CD8-positive, alpha-beta memory T cell (primary cell): ENCODE measurements at places on chromosomes 7 and 10. TPM values are rescaled to one million over a fixed set of nuclear protein-coding genes. Genes with fewer than 3 reads are reported as not detected.

- DNase-seq: no peak
- H3K36me3 ChIP-seq: no peaks in the 10 kb centered on the region
- H3K4me3 ChIP-seq: no peak overlapping the region
- no peaks in the 10 kb centered on the region for H3K27me3 ChIP-seq
- H3K4me1 ChIP-seq: no peaks in the 10 kb centered on the region
These were observed 2.6 kb upstream of the MBL2 start for GRCh38 chr10:52775132-52775647.

GRCh38 chr7:130297628-130298543 lies 4.9 kb downstream of the CPA4 start:
- H3K4me3 ChIP-seq: no peak overlapping the region
- no peaks in the 10 kb centered on the region for H3K4me1 ChIP-seq
- no peak overlapping the region for H3K27ac ChIP-seq
- no peaks in the 10 kb centered on the region for H3K36me3 ChIP-seq
- peaks cover 7% of the 10 kb centered on the region for H3K27me3 ChIP-seq

- H3K27ac ChIP-seq: no peak overlapping the region
- H3K4me3 ChIP-seq: no peak overlapping the region
- no peak for DNase-seq
- H3K4me1 ChIP-seq: no peaks in the 10 kb centered on the region
- H3K27me3 ChIP-seq: no peaks in the 10 kb centered on the region
These were observed 113.5 kb downstream of the SORBS1 start for GRCh38 chr10:95447685-95448084.

Gene SSBP1
- total RNA-seq: 284 TPM

Gene ATG9B
- 3.8 TPM for total RNA-seq

DNA sequence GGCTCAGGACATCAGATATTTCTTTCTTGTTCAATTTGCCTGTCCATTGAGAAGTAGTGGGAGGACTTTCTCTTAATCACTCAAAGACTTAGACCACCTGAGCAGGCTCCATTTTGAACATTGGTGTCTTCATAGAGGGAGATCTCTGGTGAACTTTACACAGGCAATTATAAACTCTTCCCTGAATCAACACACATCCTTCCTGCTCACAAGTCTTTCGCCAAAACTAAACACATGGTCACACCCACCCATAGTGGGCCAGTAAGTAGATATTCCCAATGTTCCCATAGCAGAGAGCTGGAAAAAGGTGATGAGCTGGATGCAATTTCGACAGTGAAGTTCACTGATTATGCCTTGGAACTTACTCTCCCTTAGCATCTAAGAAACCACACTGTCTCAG lies 8.2 kb upstream of the MACC1 start:
- DNase-seq: no peak
- no peak overlapping the region for H3K27ac ChIP-seq
- H3K4me3 ChIP-seq: no peak overlapping the region
- no peaks in the 10 kb centered on the region for H3K4me1 ChIP-seq

- DNase-seq: no peak
- no peak within 1 kb of the TSS for H3K4me3 ChIP-seq
- H3K36me3 ChIP-seq: no peaks in the 10 kb centered on the region
These were observed at the start of gene FXYD4 for GRCh38 chr10:43371418-43371817. FXYD4 (plus strand) TSS chr10:43371636; CDS start chr10:43373747, 2,111 bp downstream.

DNA sequence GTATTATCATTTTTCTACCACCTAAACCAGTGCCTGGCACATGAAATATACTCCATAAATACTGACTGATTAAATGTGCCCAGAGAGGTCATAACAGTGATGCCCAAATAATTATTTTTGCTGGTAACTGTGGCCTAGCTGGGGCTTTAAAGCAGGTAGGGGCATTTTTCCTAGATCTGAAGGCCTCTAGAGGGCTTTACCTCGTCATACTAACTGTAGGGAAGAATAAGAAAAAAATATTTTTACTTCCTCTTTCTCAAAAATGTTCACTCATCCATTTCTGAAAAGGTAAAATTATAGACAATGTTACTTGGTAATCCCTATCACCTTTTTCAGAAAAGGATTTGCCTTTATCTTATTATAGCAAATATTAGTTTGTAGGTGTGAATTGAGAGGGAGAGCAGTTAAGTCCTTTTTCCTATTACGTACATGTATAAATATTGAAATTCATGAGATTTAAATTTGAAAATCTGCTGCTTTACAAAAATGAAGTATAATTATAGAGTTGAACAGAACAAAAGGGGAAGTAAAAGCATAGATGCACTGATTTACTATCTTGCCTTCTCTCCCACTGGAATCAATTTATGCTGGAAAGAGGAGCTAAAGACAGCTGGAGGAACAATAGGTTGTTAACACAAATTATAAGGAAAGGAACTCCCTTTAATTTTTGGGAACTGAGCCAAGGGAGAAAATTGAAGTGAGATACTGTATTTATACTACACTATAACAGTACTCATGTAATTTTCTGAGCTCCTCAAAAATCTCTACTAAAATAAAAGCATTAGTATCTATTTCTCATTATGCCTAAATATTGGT lies 71.5 kb upstream of the NOBOX start:
- no peak for DNase-seq
- H3K36me3 ChIP-seq: no peaks in the 10 kb centered on the region
- no peak overlapping the region for H3K27ac ChIP-seq

GRCh38 chr7:74006451-74007241 lies 21.3 kb upstream of the ELN start:
- H3K4me1 ChIP-seq: no peaks in the 10 kb centered on the region
- no peak overlapping the region for H3K27ac ChIP-seq

DNA sequence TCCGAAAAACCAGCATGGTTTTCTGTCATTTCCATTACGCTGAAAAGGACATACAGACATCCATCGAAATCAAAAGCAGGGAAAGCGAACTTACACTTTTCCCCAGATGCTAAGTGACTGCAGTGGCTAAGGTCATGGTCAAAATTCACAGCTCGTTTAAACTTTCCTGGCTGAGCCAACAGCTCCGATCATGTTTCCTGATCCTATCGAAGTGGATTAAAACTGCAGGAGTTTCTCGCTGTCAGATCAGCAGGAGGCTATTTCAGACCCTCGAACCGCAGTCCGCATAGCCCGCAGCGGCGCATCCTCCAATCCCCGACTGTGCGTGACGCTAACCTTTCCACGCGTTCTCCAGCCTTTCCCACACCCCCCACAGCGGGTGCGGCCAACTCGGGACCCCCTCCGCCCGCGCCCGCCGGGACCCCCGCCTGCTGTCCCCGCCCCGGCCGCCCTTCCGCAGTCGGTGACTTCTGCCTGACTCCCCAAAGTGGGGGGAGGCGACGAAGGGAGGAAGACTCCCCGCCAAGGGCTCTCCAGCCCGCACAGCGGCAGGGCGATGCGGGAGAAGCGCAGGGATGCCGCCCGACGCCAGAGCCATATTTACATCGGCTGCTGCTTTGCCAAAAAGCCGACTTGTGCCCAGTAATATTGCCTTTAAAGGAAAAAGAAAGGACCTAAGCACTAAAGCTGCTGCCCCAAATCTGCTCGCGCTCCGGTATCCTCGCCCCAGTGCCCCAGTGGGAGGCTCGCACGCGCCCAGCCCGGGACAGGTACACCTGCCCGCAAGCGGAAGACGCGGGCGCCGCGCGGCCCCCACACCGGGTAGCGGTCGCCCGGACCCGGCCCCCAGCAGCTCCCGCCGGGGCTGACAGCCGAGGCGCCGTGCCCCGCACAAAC lies 1.2 kb downstream of the PIP4K2A start:
- H3K36me3 ChIP-seq: no peaks in the 10 kb centered on the region
- no peaks in the 10 kb centered on the region for H3K27me3 ChIP-seq
- H3K27ac ChIP-seq: peak overlapping the region; percentile 88
- DNase-seq: peak; percentile 29
- peaks cover 35% of the 10 kb centered on the region for H3K4me1 ChIP-seq
- peak overlapping the region; percentile 91 for H3K4me3 ChIP-seq

GRCh38 chr7:94146408-94146807 lies 142.3 kb upstream of the BET1 start:
- H3K27ac ChIP-seq: no peak overlapping the region
- no peaks in the 10 kb centered on the region for H3K36me3 ChIP-seq
- H3K4me3 ChIP-seq: no peak overlapping the region

Gene MTPN
- 143 TPM for total RNA-seq

GRCh38 chr7:72275382-72276070 lies 136.6 kb downstream of the CALN1 start:
- no peak overlapping the region for H3K27ac ChIP-seq
- no peaks in the 10 kb centered on the region for H3K27me3 ChIP-seq
- H3K4me3 ChIP-seq: no peak overlapping the region
- H3K36me3 ChIP-seq: no peaks in the 10 kb centered on the region
- H3K4me1 ChIP-seq: no peaks in the 10 kb centered on the region
- DNase-seq: no peak

Gene PVRIG
- 24.5 TPM for total RNA-seq

Gene HOXA5
- not detected for total RNA-seq

GRCh38 chr10:72846238-72846637 lies 47.3 kb upstream of the OIT3 start:
- no peaks in the 10 kb centered on the region for H3K27me3 ChIP-seq
- H3K27ac ChIP-seq: no peak overlapping the region
- no peaks in the 10 kb centered on the region for H3K4me1 ChIP-seq
- H3K4me3 ChIP-seq: no peak overlapping the region
- no peak for DNase-seq

Gene CPN1
- total RNA-seq: not detected
